Hippocampal formation (tissue), 2 donors: ENCODE measurements at places on chromosomes 7 and 10.

DNA sequence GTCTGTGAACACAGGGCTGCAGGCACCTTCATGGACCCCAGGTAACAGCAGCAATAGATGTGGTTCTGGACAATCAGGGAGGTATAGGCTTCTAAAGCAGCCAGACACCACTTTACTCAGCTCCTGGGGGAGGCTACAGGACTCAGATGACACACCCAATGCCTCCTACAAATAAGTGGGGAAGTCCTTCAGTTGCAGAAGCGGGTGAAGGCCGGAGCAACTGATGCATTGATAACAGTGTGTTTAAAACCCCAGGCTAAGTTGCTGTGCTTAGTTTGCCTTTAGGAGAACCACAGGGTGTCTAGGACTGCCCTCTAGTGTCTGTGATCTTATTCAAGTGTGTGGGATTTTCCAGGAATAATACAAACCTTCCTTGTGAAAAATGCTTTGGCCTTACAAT lies 5.9 kb upstream of the ITGA8 start:
- DNase-seq: no peak

GRCh38 chr7:80768756-80769155 lies 130.3 kb downstream of the CD36 start:
- DNase-seq: no peak

- DNase-seq: no peak
These were observed 142.3 kb upstream of the HPS1 start for GRCh38 chr10:98589007-98589406.

- DNase-seq: peak; percentile 43
These were observed 64.6 kb downstream of the KLF6 start for GRCh38 chr10:3720228-3721019.

- no peak for DNase-seq
These were observed 262.3 kb downstream of the PTEN start for GRCh38 chr10:88125766-88126165.

DNA sequence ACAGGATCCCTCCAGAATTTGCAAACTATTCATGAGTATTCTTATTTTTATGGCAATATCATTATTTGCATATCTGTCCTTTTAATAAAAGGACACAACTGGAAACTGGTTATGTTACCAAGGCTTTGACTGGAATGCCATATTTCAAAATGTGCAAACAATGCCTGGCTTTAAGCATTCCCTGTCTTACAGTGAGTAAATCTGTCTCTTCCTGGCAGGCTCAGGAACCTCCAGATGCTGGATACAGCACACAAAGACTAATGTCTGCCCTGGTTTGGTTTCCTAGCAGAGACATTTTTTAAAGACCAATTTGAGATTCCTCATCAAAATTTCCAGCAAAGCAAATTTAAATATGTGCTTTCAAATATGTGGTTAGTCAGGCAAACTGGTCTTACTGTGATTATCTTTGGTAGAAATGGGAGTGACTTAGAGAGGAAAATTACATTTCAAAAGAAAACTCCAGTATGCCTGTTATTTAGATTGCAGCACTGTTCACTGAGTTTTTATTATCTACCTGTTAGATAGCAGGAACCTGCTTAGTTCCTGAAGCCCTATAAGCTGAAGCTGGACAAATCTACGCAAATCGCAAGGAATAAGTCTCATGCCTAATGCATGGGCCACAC lies 31.3 kb downstream of the RNF216 start:
- no peak for DNase-seq

DNA sequence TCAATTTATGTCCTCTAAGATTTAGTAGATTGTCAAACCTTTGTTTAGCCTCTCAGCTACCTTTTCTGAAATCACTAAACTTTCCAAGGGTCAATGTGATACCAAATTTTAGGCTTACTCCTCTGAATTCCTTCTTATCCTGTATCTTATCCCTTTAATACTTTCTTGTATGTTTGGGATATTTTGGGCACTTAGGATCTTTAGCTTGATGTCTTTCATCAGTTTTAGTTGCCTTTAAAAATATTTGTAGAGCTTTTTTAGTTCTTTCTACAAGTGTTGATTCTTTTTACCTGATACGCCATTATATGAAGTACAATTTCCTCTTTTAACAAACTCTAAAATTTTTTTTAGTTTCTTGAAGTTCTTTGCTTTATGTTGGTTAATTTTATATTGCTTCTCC lies 30.7 kb upstream of the HDAC9 start:
- DNase-seq: no peak

DNA sequence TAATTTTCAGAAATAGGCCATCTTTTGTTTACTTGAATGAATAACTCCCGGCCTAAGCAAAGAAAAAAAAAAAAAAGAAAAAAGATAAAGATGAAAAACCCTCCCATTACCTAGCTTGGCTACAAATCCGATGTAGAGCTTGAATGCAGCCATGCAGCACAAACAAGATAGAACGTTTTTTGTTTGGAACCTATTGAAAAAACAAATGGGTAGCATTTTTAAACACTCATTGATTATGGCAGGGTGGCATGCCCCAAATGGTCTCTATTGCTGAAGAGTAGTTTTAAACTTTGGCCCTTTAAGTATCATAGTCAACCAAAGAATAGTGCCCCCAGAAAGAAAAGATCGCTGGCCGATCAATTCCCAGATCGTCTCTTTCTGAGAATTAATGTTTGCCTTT lies 84.4 kb downstream of the VTI1A start:
- DNase-seq: no peak

DNA sequence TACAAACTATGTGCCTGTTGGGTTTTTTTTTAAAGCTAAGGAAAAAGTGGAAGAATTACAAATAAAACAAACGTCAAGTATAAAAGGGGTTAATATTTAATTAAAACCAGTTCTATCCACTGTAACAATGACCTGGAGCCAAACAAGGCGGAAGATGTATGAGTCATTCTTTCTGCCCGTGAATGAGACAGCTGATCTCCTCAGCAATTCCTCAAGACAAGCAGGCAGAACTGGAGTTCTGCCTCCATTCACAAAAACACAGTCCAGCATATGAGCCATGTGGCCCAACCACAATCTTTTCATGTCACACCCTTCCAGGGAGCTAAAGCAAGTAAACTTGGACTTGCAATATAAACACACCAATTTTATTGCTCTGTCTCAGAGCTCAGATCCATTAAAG lies 8.4 kb downstream of the ETV1 start:
- DNase-seq: no peak

DNA sequence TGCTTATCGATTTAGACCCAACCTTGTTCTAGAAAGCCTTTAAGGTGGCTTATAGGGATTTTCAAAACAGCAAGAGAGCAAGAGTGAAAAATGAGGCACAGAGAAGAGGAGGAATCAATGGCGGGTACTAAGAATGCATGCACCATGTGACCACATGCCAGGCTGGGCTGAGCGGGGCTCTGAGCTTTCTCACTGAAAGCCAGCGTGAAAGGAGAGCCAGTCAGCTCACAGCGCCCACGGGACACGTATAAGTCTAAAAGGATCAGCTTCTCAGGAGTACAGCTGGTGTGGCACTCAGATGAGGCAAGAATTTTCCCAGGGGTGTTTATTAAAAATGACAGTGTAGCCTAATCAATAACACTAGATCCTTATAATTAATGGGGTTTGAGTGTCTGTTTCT lies 114.3 kb downstream of the SLIT1 start:
- no peak for DNase-seq

- DNase-seq: no peak
These were observed 597.5 kb upstream of the PCDH15 start for GRCh38 chr10:55398497-55398882.

DNA sequence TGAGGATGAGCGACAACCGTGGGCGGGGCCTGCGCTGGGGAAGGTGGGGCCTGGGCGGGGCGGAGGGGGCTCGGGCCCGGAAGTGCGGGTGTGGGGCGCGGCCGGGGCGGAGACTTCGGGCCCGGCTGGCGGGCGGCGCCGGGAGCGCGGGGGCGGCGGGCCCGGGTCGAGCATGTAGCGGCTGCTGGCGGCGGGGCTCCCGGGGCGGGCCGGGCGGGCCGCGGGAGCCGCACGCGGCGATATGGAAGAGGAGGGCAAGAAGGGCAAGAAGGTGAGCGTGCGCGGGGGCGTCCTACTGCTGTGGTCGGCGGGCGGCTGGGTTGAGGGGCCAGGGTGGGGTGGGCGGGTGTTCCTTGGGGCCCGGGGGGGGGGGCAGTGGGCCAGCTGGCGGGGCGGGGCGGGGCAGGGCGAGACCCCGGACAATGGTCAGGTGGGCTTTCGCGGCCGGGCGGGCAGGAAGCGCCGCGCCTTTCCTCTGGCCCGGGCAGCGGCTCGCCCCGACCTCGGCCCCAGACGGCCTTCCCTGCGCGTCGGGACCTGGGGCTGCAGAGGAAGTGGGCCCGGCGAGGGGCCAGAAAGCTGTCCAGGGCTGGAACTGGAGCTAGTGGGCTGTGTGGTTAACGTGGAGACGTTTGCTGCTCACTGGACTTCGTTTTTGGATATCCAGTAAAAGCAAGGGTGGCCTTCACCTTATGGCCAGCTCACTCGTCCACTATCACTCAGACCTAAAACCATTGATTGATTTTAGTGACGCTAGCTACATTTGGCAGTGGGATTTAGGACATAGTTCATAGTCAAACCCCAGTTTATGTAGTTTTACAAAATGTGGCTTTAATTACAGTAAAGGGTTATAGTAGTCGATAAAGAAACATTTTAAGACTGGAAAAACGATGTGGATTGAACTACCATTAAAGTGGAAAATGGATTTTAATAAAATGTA lies at the start of gene CCM2:
Gene CCM2, plus strand, starts transcription at position 109 of the 940 bp plus-strand sequence. Its CDS starts 133 bp downstream, at position 242.
- no peak for DNase-seq

DNA sequence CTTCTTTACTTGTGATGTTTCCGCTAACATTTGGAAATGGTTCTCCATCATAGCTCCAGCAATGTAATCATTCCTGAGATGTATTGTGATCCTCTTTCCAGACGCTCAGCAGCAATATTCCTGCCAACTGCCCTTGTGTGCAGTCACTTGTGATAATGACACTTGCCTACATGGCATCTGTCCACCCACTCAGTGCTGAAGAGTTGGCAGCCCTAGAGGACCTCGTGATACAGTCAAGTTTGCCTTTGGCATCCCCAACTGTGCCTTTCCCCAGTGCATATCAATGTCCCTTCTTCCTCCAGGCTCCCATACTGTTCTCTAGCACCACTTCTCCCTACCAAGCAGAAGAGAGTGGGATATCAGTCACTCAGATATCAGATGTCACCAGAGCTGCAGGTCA lies 64.9 kb downstream of the MYOF start:
- no peak for DNase-seq
